ENCODE measurements at places on chromosomes 5 and 9. TPM values are rescaled to one million over a fixed set of nuclear protein-coding genes. Genes with fewer than 3 reads are reported as not detected.

Gene BARHL1
- not detected for total RNA-seq

Gene XRCC4
- 9.7 TPM for total RNA-seq

Gene FBP1
- 2.9 TPM for total RNA-seq

Gene PHYHD1
- total RNA-seq: 25.3 TPM
